ENCODE measurements at places on chromosomes 4 and X.

- no peak for DNase-seq
Observed at GRCh38 chr4:144985014-144985413, 113.0 kb downstream of the ANAPC10 start.

DNA sequence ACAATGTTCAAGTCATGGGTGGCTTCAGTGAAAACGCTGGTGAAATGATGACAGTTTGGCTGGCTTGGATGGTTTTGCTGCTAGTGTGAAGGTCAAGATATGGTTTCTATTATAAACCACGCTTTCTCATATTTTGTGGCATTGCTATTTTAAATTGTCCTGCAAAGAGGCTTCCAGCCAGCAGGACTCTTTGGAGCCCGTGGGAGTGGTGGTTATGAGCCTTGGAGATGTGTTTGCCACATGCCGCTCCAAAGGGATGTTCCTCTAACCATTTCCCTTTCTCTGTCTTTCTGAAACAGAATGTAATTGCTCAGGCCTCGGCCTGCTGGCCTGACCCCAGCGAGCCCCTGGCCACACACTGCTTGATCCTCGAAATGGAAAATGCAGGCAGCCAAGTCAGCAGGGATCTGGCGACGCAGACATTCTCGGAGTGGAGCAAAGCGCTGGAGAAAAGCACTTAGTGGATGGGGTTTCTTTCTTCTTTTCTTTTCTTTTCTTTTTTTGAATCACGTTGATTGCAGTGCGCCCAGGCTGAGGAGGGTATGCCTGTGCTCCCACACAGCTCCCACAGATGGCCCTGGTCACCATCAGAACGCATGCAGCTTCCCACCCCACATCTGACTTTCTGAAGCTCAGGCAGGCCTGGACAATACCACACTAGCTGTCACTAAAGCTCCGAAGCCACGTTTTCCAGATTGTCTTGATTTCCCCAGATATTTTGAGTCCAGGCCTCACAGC is 114.0 kb downstream of the ENPP6 start:
- no peak for DNase-seq

DNA sequence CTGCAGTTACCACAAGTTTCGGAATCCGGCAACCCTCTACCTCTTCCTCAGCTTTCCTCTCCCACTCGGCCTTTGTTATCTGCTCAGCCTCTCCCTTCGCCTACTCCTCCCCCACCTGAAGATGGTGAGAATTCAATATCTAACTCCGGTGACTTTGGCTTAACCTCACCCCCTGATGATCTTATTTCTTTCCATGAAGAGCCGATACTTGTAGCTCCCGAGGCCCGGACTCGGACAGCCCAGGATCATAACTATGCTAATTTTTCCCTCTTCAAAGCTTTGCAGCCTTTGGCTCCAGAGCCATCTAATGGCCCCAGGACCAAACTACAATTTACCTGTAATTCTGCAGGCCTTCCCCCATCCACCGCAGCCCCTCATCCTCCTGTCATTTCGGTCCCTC is 32.0 kb upstream of the MGST2 start:
- DNase-seq: peak; percentile 54

DNA sequence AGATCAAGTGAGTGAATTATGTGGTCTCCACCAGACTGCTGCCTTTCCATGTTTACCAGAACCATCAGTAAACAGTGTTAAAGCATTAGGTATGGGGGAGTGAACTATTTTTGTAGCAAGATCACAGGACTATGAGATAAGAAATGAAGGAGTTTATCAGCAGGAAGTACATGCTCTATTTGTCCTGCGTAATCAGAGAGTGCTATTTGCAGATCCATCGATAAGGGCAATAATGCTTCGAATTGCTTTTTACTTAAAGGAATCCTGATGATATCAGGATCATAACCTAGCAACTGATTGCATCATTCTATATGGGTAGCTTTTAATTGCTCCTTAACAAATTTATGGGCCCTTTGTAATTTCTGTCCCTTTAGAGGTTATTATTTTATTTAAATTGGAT is 57.1 kb downstream of the RBM46 start:
- no peak for DNase-seq

DNA sequence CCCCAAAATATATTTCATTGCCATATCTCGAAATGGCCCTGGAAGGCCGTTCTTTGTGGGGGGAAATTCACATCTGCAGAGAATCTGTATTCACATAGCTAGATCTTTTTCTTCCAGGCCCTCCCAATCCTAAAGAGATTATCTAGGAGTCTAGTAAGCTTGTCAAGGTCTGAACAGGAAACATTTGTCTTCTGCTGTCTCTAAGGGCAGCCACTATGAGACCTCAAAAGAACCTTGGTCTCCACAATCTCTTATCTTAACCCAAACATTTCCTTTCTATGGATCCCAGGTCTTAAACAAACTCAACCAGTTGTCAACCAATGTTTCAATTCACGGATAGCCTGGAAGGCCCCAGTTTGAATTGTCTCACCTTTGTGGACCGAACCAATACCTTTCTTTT is 45.0 kb downstream of the CRLF2 start:
- DNase-seq: no peak

DNA sequence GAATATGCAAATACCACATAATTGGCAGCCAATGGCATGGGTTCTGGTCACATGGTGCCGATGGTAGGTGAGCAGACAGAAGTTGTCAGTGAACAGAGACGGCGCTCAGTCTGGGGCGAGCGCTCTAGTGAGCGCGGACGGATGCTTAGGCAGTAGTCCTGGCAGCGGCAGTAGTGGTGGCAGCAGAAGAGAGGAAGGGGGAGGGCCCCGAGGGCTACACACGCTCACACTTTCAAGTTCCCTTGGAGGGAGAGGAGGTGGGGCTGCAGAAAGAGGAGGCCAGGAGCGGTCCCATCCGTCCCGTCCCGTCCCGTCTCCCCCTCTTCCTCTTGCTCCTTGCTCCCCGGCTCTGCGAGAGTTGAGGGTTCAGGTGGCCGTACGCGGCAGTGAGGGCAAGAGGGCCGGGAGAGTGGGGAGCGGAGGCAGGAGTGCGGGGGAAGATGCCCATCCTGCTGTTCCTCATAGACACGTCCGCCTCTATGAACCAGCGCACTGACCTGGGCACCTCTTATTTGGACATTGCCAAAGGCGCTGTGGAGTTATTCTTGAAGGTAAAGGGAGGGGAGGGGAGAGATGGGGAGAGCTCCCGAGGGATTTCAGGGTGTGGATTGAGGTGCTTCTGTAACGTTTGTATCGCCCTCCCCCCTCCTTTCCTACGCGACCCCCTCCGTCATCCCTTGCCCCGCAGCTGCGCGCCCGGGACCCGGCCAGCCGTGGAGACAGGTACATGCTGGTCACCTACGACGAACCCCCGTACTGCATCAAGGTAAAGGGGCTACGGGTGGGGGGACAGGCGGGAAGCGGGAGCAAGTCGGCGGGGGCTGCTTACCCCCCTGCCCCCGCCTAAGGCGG is at the start of gene INTS6L:
Gene INTS6L (plus strand): TSS at position 108 of the 852 bp plus-strand sequence. CDS start 333 bp downstream, at position 441.
- DNase-seq: peak; percentile 86

- no peak for DNase-seq
Observed at GRCh38 chr4:72918362-72918761, 151.2 kb downstream of the COX18 start.

- DNase-seq: no peak
Observed at GRCh38 chrX:69088171-69088938, 76.9 kb downstream of the PJA1 start.

GRCh38 chrX:57121162-57121755 is at the start of gene SPIN2B:
Gene SPIN2B, minus strand, starts transcription at chrX:57121548.
- DNase-seq: peak; percentile 86

DNA sequence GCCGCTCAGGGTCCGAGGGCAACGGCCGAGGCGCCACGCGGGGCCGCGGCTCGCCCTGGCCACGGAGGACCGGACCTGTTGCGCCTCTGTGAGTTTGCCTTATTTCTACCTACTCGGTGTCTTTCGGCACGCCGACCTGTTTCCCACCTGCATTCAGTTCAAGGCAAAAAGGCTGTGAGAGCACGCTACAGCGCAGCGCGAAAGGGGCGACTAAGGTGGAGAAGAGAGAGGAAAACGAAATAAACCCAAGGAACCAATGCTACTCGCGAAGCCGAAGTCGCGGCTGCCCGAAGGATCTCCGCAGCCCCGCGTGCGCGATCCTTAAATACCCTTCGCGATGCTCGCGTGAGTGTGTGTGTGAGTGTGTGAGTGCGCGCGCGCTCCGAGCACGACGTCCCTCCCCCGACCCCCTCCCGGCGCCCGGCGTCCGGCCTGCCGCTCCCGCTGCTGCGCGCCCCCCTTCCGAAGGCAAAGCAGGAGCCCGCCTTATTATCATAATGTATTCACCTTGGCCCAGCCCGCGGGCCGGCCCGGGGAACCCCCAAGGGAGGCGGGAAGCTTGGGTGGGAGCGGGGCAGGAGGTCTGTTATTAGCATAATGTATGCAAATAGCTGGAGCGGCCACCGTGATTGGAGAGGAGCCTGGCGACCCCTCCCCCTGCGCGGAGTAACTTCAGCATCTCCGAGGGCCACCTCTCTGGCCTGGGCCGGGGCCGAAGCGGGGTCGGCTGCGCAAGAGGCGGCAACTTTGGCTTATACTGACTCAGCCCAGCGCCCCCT is at the start of gene COL25A1:
Gene COL25A1 (minus strand): TSS at position 298 of the 779 bp plus-strand sequence.
- no peak for DNase-seq

- DNase-seq: no peak
Observed at GRCh38 chr4:22595684-22596083, 79.8 kb upstream of the ADGRA3 start.

DNA sequence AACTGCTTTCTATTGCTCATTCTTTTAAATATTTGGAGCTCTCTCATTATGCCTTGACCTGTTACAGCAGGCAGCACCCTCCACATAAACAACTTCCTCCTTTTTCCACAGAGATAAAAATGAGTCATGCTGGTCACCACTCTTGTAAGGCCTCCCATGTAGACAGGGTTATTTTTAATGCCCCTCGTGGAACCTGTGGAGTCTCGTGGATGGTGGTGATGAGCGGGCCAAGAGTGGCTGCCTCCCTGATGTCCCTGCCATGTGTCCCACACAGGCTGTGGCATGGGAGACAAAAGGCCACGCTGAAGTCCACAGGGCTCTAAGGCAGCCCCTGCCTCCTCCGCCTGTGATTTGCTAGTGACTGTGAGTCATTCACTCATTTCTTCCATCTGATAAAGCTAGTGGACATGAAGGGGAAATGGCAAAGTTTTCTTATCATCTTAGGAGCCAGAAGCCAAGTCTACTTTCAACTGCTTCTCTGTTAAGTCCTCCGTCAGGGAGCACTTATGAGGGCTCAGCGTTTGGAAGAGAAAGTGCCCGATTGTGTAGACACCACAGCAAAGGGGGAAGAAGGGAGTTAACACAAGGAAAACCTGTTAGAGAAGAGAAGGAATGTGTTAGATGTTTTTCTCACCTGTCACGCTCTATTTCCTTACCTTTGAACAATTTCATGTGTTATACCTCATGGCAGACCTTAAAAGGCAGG is 121.6 kb upstream of the FAT1 start:
- no peak for DNase-seq
